Urinary bladder (tissue), 4 donors: ENCODE measurements at places on chromosomes 11 and 22. TPM values are rescaled to one million over a fixed set of nuclear protein-coding genes. Genes with fewer than 3 reads are reported as not detected.

TMPRSS4 gene
- total RNA-seq: 15.0 TPM

MAPK8IP2 gene
- total RNA-seq: 1.2 TPM

DENND6B gene
- 4.1 TPM for total RNA-seq

SLC15A3 gene
- total RNA-seq: 12.7 TPM

CASP5 gene
- total RNA-seq: 0.74 TPM

ROBO4 gene
- total RNA-seq: 19.7 TPM

MMP27 gene
- not detected for total RNA-seq

YPEL1 gene
- 7.0 TPM for total RNA-seq

SLC16A8 gene
- 0.16 TPM for total RNA-seq

DDX17 gene
- 653 TPM for total RNA-seq

CCDC81 gene
- 5.1 TPM for total RNA-seq

GRCh38 chr22:43101306-43101705 lies 9.2 kb upstream of the BIK start:
- no peak for DNase-seq

DNA sequence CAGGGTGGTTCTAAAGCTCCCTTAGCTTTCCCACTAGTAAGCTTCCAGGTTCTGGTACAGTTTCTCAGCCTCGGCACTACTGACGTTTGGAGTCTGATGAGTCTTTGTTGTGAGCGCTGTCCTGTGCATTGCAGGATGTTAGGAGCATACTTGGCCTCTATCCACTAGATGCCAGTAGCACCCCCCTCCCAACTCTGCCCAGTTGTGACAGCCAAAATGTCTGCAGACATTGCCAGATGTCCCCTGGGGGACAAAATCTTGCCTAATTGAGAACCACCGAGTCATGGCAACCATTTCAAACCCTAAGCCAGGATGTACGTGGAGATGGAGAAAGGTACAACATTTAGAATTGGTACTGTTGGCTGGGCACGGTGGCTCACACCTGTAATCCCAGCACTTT lies 68.7 kb downstream of the PTPRJ start:
- DNase-seq: no peak

GRCh38 chr11:61545341-61545740 lies 35.5 kb downstream of the SYT7 start:
- no peak for DNase-seq

DNA sequence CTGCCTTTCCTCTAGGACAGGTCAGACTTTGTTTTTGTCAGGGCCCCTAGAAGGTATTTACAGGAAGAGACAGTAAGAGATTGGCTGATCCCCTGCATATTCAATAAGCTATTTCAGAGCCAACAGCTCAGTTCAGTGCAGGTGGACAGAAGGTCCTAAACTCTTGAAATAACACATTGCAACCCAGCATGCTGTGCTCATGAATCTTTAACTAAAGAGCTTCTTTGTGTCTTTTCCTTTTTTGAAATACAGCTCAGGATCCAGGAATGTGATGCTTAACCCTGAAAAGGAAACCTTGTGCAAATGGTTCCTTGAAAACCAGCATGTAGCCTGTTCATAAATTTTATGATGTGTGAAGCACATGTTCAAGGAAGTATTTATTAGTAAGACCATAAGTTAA lies 43.9 kb downstream of the BBOX1 start:
- no peak for DNase-seq

DNA sequence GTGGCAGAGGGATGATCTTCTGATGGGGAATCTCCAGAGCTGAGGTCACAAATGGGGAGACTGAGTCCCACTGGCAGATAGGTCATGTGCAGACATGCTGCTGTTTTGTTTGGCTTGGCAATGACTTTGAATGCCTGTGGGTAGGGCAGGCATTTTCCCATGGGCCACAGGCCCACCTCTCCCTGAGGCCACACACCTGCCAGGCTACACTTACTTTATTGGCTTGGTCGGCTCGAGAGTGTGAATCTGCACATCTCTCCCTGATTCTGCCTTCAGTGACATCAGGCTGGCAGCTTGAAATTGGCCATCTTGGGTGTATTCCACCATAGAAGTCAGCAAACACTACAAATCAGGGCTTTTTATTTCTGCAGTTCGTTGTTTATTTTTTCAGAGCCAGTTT lies 91.5 kb downstream of the GRIK4 start:
- no peak for DNase-seq

DNA sequence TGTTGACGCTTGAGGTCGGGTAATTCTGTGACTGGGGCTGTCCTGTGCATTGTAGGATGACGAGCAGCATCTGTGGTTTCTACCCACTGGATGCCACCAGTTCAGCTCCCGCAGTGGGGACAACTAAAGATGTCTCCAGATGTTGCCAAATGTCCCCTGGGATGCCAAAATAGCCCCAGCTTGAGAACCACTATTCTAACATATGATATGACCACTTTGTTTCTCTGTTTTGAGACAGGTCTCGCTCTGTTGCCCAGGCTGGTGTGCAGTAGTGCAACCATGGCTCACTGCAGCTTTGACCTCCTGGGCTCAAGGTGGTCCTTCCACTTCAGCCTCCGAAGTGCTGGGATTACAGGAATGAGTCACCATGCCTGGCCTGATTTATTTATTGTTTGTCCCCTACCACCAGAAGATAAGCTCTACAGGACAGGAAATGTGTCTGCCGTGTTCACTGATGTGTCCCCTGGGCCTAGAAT lies 4.4 kb upstream of the MEN1 start:
- DNase-seq: no peak

DNA sequence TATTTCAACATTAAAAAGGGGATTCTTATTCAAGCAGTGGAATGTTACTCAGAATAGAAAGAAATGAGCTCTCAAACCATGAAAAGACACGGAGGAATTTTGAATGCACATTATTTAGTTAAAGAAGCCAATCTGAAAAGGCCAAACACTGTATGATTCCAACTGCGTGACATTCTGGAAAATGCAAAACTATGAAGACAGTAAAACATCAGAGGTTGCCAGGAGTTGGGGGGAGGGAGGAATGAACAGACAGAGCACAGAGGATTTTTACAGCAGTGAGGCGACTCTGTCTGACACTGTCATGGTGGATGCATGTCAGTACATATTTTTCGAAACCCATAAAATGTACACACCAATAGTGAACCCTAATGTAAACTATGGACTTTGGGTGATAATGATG lies 22.9 kb upstream of the THY1 start:
- peak; percentile 62 for DNase-seq

GRCh38 chr11:48064306-48064705 lies 83.9 kb downstream of the PTPRJ start:
- DNase-seq: no peak

GRCh38 chr11:92552942-92553341 lies 328.3 kb downstream of the FAT3 start:
- no peak for DNase-seq

- no peak for DNase-seq
Observed at GRCh38 chr11:128616161-128616560, 28.8 kb upstream of the ETS1 start.

GRCh38 chr22:27729246-27729645 lies 72.3 kb downstream of the MN1 start:
- DNase-seq: no peak

GRCh38 chr11:74780248-74781005 lies 31.8 kb downstream of the RNF169 start:
- no peak for DNase-seq

- DNase-seq: no peak
Observed at GRCh38 chr11:132504501-132505041, 1027.7 kb downstream of the OPCML start.

DNA sequence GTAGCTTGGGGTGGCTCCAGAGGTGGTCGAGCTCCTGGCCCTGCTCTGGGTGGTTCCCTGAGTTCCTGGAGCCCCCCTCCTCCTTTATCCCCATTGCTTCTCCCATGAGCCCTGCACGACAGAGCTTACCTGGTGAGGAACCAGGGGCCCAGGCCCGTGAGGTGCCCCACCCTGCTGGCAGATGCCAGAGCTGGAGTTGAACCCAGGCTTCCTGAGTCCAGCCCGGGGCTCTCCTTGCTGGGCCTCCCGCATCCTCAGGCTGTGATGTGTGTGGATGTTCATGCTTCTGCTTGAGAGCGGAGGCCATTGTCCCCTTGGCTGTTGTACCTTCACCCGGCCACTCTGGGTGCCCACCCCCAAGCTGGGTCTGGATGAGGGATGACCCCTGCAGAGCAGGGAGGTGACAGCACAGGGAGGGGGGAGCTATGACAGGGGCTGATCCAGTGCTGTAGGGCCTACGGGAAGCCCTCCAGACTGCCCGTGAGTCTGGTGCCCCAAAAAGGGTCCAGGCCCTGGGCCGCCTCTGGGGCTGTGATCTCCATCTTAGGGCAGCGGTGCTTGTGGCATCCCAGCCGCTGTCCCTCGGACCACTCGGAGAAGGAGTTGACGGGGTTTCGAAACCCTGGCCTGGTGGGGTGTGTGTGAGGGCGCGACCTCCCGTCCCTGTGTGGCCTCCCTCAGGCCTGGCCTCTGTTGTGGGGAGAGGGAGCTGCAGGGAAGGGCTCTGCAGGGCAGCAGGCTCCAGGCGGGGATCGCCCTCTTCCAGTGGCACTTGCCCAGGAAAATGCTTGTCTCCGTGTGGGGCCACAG lies 14.4 kb downstream of the MPPED1 start:
- no peak for DNase-seq

DNA sequence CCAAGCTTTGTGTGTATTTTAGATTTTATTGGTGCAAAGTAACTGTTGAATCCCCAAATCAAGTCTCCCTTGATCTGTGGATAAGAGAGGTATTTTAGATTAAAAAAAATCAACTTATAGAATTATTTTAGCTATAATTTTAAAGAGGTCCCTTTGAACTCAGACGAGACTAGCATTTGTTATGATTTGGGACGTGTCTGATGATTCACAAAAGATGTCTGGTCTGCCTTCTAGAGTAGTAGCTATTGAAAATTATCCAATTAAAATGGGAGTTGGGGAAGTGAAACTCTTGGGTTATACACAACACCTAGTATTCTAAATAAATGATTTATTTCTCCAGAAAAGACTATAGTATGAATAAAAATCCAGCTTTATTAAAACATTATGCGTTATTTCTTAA lies 227.9 kb upstream of the GRIA4 start:
- no peak for DNase-seq

DNA sequence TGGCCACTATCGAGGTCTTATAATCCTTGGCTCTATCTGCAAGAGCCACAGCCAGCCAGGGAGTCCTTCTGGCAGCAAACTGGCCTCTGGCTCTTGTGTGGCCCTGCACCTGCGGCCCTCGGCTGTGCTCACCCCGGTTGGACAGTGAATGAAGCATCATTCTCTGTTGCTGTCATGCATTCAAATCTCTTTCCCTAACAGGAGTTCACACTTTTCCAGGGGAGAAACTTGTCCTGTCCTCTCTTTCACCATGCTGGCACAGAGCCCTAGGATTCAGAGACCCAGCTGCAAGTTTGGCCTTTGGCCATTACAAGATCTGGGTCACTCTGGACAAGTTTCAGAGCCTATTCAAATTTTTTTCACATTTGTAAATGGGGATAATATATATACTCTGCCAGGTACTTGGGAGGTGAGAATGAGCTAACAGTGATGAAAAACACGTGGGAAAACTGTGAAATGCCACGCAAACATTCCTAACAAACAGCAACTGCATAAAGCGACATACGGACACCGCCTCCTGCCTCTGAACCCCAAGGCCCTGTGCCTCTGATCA lies 34.2 kb downstream of the TMEM184B start:
- DNase-seq: no peak

DNA sequence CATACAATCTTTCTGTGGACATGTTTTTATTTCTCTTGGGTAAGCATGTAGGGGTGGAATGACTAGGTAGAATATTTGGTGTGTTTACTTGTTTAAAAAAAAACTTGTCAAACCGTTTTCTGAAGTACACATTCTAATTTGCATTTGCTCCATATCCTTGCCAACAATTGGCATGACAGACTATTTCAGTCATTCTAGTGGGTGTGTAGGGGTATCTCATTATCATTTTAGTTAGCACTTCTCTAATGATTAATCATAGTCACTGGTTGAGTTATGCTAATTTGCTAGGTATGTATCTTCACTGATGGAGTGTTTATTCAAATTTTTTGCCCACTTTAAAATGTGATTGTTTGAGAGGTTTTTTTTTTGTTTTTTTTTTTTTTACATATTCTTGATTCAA lies 64.3 kb downstream of the C11orf65 start:
- DNase-seq: no peak

DNA sequence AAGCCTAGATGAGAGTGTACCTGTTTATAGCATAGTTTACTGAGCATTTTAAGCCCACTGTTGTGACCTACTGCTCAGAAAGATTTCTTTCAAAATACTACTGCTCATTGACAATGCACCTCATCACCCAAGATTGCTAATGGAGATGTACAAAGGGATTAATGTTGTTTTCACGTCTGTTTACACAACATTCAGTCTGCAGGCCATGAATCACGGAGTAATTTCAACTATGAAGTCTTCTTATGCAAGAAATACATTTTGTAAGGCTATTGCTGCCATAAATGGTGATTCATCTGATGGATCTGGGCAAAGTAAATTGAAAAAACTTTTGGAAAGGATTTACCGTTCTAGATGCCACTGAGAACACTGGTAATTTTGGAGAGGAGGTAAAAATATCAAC lies 112.9 kb downstream of the KIF18A start:
- no peak for DNase-seq

DNA sequence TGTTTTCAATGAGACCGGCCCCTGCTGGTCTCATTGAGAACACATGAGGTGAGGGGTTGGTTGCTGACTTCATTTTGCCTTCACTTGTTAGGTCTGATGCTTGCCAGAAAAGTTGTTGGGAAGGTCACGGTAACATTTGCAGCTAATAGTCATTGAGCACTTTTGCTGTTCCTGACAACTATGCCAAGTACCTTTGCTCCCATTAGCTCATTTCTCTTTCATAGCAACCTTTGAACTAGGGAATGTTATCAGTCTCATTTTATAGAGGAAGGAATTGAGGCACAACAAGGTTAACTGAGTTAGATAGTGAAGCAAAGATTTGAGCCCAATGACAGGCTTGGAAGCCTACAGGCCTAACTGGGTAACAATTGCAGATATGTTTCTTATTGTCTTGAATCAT lies 195.4 kb upstream of the LARGE1 start:
- DNase-seq: no peak

- no peak for DNase-seq
Observed at GRCh38 chr22:47632701-47633100, 870.3 kb downstream of the TBC1D22A start.

DNA sequence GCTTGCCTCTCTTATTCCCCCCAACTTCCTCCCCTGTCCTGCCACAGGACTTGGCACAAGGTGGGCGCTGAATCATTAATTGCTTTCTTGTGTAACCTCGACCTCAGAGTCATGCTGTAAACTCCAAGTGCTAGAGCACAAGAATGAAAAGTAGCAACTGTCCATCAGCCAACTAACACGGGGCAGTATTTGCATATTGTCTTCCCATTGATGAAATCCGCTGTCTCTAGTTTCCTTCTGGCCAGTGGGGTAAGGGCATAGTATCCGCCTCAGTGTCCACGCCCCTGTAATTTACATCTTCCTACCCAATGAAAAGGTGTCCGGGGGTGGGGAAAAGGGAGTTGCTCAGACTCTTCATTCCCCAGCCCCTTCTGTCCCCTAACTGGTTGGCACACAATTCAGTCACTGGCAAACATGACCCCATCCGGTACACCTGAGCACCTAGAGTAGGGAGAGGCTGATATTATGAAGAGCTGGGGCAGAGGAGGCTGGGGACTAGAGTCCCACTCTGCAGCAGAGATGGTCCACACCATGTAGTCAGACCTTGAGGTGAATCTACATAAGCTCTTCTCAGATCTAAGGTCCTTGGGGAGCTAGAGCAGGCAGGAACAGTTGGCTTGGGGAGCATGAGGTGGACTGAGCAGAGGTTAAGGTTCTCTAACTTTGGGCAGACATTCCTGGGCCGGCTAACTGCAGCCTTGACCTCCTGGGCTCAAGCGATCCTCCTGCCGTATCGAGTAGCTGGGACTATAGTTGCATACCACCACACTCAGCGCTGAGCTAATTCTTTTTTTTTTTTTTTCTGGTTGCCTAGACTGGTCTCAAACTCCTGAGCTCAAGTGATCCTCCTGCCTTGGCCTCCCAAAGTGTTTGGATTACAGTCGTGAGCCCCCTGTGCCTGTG lies 6.8 kb upstream of the GGA1 start:
- no peak for DNase-seq
